ENCODE measurements at places on chromosomes 11 and 22.

- no peak for DNase-seq
These were observed 3.8 kb downstream of the YAP1 start for GRCh38 chr11:102114032-102114431.

GRCh38 chr22:50269573-50269969 lies 609 bp downstream of the MAPK11 start:
- no peak for DNase-seq

- no peak for DNase-seq
These were observed 10.4 kb downstream of the SPATA19 start for GRCh38 chr11:133834682-133835592.

DNA sequence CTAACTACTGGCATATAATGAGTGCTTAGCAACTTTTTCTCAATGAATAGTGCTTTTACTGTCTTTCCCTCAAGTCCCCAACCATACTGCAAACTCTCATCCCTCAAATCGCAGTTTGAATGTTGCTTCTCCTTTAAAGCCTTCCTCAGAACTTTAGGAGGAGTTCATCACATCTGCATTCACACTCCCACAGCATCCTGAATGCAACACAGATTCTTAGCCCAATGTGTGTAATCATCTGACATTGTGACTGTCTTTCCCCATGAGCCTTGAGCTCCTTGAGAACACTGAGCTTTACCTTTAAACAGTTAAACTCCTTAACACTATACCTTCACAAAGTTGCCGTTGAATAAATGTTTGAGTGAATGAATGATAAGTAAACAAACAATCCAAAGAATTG lies 81.7 kb upstream of the FAM181B start:
- DNase-seq: no peak

DNA sequence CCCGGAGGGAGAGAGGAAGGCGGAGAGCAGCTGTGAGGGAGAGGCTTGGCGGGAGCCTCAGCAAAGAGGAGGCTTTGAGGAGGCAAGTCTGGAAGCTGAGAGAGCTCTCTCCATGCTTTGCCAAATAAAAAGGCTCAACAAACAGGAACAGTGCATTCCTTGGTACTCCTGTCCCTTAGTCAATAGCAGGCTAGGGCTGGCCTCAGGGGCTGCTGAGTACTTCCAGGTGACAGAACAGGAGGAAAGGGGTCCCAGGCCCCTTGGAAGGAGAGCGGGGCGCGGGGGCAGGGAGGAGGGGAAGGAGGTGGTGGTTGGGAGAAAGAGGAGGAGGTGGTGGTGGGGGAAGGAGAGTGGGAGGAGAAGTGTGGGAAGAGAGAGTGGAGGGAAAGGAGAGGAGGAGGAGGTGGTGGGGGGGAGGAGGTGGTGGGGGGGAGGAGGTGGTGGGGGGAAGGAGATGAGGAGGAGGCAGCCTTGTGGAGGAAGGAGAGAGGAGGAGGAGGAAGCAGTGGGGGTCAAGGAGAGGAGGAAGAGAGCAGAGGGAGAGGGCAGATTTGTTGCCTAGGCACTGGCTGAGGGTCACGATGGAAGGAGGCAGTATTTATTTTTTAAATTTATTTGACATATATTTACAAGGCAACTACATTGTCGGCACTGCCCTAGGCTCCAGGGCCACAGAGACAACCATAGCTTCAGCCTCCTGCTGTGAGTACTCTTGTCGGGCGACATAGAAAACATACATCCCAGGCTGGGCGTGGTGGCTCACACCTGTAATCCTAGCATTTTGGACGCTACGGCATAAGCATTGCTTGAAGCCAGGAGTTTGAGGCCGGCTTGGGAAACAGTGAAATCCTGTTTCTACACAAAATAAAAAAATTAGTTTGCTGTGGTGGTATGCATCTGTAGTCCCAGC lies 74.2 kb upstream of the ZBED5 start:
- DNase-seq: peak; percentile 31

- DNase-seq: no peak
These were observed 470 bp downstream of the C11orf98 start for GRCh38 chr11:62664405-62665074.

DNA sequence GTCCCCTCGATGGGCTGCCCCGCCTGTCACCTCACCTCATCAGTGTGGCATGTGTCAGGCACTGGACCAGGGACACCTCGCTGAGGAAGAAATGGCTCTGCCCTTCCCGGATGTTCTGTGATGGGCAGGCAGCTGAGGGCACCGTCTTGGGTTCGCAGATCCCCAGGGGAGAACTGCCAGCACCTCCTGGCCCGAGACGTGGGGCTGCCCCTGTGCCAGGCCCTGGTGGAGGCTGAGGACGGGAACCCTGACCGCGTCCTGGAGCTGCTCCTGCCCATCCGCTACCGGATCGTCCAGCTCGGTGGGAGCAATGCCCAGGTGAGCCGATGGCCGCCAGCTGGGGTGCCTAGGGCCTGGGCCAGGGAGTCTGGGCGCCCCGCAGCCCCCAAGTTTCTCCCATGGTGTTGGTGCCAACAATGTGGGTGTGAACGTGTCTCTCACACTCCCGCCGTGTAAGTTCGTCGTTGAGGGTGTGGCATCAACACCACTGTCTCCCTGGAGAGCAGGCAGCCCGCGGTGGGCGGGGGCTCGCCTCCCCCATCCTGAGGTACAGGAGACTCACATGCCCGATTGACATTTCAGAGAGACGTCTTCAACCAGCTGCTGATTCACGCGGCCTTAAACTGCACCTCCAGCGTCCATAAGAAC lies 7.3 kb upstream of the GTSE1 start:
- DNase-seq: no peak

- DNase-seq: no peak
These were observed 14.5 kb downstream of the SAA1 start for GRCh38 chr11:18280438-18281045.

DNA sequence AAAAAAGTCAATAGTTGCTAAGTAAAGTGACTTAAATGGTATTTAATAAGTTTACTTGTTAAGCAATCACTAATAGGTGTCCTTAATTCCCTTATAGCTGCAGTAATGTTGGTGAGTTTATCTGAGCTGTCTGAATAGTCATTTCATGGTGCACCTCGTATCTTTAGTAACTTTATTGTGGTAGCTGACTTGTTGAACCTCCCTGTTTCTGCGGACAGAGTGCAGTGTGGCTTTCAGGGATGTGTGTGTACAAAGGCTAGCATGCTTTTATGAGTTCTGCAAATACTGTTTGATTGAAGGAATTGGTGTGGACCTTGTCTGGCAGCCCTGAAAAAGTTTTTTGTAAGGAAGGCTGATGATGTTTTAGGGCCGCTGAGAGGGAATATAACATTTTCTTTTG lies 2.6 kb downstream of the ZNRF3 start:
- no peak for DNase-seq

- DNase-seq: no peak
These were observed 124.1 kb upstream of the CSNK2A3 start for GRCh38 chr11:11476971-11477645.

DNA sequence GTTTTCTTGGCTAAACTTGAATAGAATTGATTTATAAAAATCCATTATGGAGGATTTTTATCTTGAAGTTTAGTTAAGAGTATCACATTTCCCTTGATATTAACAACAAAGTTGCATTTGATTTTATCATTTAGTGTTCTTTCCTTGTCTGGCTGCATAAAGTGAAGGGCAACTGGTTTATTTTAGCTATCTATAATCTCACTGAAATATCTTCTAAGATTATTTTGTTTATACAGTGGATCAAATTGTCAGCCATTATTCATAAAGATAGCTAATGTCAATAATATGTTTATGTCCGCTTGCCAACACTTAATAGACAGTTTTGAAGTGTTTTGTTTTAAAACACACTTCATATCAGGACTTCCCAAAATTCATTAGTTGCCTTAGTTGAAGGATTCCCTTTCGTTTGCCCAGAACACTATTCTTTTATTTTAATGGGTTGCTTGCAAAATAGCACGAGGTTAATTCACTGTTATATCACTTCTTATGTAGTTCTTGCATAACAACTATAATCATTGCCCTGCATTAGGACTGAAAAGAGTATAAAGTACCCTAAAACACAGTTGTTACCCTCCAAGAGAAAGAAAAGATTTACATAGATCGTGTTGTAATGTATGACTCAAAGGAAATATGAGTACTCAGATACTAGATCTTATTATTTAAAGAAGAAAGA lies 73.0 kb downstream of the MSANTD4 start:
- DNase-seq: no peak

DNA sequence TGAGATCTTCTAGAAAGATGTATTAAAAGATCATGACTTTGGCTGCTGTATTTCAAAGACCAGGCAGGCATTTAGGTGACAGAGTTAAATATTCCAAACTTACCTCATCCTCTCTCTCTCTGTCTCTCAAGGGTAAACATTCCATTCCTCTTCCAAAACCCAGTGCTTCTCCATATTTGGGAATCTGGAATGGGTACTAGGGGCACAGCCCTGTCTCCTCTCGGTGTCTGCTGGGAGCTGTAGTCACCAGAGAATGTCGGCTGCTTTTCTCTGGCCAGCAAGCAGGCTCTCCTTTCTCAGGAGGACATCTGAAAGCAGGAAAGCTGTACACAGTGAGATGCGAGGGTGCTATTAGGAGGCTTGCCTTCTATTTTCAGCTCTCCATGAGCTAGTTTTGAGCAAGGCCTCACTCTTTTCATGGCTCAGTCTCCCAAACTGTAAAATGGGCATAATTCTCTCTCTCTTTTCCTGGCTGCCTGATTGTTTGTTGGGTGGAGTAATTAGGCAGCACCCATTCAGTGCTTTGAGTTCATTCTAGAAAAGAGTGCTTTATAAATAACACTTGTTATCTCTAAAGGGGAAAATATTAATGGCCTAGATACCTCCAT lies 9.3 kb upstream of the PEX26 start:
- DNase-seq: no peak

DNA sequence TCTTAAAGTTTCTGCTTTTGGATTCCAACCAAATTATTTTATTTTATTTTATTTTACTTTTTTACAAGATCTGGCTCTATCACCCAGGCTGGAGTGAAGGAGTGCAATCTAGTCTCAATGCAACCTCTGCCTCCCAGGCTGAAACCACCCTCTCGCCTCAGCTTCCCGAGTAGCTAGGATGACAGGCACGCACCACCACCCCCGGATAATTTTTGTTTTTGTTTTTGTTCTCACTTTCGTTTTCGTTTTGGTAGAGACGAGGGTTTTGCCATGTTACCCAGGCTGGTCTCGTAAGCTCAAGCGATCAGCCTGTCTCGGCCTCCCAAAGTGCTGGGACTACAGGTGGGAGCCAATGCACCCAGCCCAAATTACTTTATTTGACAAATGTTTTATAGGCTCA lies 219.8 kb downstream of the ETS1 start:
- DNase-seq: peak; percentile 21

GRCh38 chr22:45541382-45541979 lies 38.8 kb downstream of the FBLN1 start:
- no peak for DNase-seq

DNA sequence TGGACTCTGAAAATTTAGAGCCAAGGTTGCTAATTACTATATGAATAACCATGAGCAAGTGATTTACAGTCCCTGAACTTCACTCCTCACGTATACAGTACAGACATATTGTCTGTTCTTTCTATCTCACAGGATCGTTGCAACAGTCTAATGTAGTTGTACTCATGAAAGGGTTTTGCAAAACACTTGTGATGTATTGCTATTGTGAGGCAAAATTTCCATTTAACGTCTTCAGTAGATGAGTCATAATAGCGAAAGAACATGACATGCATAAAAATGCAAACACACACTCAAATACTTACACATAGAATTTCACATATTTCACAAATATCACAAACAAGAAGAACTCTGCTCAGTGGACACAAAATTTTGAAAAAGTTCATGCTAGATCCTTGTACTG lies 134.6 kb upstream of the TRPC6 start:
- no peak for DNase-seq

DNA sequence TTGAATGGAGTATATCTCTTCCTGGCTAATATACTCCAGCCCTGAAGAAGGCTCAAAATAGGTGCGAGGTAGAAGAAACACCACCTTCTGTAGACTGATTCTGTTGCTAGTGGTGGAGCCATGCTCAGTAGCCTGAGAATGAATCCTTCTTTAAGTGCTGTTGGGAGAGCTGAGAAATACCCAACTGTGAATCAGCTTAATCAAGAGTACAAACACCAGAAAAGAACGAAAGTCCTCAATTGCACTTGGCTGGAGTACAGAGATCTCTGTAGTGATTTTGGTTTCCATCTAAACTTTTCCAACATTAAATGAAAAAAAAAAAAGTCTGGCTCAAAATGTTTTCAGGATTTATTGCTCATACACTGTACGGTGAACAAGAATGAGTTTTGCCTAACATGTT lies 619.1 kb downstream of the METTL15 start:
- no peak for DNase-seq

DNA sequence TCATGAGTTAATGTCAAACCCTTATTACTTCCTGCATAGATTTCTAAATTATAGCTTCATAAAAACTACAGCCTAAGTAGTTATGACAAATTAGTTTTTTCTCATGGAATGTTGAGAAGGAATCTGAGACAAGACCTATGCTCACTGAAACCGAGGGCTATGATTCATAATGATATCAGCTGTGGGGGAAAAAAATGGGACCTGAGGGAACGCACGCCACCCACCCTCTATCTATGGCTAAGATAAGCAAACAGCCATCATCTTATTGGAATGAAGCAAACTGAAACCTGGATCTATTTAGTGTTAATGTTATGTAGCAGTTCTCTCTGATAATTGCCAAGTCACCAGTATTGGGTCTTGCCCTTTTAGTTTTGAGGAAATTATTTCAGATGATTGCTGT lies 906.9 kb upstream of the RAG2 start:
- no peak for DNase-seq

DNA sequence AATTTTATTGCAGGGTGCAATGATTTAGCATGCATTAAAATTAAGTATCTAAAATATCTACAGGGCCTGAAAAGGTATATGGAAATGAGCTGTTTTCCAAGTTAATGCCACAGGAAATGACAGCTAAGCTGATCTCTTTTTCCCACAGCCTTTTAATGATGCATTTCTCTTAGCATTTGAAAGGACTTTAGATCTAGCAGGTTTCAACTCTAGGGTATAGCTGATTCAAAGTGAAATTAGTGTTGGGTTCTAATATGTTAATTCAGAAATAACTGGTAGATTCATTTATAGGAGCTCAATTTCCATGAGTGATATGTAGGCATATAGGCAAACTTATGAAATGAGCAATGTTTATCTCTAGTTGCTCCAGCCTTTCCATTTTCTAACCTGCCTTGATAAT lies 274.2 kb downstream of the CASP12 start:
- DNase-seq: no peak

GRCh38 chr11:58179648-58180047 lies 9.2 kb upstream of the OR9Q2 start:
- DNase-seq: no peak

All from memory B cell (primary cell).